Caki2 (cell line): ENCODE measurements at places on chromosomes 6 and 20. TPM values are rescaled to one million over a fixed set of nuclear protein-coding genes. Genes with fewer than 3 reads are reported as not detected.

DNA sequence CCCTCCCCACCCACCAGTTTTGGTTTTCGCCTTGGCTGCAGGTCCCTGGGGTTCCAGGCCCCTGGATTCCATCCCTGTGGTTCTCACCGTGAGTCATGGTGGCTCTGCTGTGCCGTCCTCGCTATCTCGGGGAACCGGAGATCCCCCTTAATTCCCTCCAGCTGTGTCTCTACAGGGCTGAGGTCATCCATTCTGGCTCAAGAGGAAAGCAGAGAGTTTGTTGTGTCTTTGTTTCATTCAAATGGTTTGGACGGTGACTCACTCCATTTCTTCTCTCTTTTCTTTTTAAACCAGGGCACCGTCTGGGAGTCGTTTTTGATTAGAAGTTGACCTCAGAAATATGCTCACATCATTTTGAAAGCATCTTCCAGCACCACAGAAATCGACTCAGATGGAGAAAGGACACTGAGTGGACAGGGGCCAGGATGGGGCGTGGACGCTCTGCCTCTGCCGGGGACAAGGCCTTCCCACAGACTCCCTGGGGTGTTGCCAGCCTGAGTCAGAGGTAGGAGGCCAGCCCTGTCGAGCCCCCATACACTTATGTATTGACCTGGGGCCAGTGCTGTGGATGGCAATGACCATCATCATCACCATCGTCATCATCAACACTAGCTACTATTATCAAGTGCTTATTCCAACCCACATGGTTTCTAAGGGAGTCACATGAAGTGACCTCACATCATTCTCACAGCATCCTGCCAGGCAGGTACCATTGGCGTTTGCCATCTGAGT, 176.2 kb downstream of the NFATC2 start:
- peak; percentile 93 for DNase-seq

DNA sequence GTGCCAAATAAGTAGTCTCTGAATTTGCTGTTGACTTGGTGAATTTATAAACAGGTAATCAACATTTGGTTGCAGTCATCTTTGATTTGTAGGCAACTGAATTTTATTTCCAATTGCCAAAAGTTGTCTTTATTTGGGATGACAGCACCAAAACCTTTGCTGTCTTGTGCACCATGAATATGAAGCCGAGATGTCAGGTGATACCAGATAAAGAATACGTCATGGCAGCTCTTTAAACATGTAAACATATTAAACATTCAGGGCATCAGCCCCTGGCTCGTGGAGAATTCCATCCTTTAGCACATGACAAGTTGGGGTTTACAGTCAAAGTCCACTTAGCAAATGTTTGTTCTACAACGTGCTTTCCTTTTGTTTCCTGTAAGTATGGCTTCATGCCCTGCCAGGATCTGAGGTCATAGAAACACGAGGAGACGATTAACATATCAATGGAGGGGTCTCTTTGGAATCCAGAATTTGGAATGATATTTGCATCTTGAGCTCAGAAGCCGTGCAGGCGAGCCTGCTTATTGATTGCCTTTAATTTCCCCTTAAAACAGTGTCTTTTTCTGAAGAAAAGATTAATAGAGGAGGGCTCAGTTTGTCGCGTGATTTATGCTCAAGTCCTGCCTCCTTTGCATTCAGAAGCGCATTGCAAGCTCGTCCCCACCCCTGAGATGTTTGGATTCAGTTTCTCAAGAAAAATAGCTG, 170.2 kb upstream of the ZNF217 start:
- peak; percentile 87 for DNase-seq

HLA-DOB gene
- total RNA-seq = not detected in 2 replicates

STK35 gene
- total RNA-seq = 11.7 and 12.6 TPM in 2 replicates

DNA sequence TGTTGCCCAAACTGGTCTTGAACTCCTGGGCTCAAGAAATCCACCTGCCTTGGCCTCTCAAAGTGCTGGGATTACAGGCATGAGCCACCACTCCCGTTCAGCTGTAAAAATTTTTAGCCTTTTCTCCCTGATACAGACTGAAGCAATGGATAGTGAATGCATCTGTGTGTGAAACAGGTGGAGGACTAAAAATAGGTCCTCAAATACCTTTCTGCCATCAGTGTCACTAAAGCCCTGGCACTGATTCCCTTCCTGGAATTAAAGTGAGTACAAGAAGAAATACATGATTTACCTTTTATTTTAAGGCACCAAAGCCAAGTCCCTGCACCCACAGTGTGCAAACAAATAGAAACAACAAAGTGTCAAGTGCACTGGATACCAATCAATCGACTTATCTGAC, 25.1 kb downstream of the TULP4 start:
- no peak for DNase-seq

GRCh38 chr6:166662690-166663089, 35.6 kb upstream of the RPS6KA2 start:
- DNase-seq = no peak

- no peak for DNase-seq
These were observed 36.4 kb upstream of the KHDC1 start for GRCh38 chr6:73299151-73299971.

- no peak for DNase-seq
These were observed 95.9 kb downstream of the FOXC1 start for GRCh38 chr6:1705630-1706029.

DNA sequence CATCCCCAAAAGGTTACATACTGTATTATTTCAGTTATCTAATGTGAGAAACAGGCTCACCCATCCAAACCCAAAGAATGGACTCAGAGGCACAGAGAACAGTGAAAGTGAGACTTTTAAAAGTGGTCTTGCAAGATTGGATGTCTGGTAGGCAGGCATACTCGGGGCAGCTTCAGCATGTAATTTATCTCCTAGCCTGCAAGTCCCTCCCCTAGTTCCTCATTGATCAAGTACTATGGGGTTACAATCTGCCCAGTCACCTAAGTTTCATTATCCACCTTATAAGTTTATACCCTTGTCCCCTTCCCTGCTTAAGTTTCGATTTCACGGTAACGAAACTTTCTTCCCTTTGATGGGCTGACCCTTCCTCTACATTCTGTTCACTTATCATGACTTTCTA, 20.8 kb upstream of the ZNF451 start:
- no peak for DNase-seq

DNA sequence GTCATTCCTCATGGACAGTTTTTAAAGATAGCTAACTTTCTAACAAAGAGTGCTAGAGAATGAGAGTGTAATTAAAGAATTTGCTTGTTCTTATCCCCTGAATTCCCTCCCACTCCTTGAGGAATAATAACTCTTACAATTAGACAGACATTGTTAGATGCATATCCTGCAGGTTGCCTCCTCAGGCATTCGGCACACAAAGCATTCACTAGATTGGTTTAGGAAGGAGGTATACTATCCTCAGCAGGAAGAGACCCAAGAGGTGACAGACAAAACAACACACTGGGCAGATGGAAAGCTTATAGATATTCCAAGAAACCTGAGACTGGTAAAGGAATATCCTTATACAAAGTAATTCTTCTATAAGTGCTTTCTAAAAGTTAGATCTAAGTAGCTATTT, 109.1 kb upstream of the FAM184A start:
- no peak for DNase-seq

KCNQ5 gene
- 0.27 and 0.52 TPM in 2 replicates for total RNA-seq

BPIFB2 gene
- not detected in 2 replicates for total RNA-seq

C6orf163 gene
- not detected in 2 replicates for total RNA-seq

AGER gene
- 1.7 and 1.9 TPM in 2 replicates for total RNA-seq

- no peak for DNase-seq
These were observed 44.9 kb downstream of the PNLDC1 start for GRCh38 chr6:159844737-159845645.

DNA sequence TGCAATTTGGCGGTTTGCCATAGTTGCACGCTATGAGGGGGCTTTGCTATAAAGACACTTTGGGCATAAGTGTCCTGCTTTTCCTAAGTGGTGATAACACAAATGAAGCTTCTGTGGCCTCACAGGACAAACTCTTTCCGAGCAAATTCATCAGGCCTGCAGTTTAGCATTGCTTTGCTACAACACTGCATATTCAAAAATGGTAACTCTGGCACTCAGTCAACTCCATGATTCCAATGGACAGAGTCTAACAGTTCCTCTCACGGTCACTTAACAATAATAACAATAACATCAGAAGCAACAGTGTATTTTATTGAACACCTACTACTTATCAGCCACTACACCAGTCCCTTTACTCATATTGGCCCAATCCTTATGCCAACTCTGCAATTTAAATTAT, 222.5 kb downstream of the FRK start:
- no peak for DNase-seq
